ENCODE measurements at places on chromosomes 11 and 22. TPM values are rescaled to one million over a fixed set of nuclear protein-coding genes. Genes with fewer than 3 reads are reported as not detected.

DNA sequence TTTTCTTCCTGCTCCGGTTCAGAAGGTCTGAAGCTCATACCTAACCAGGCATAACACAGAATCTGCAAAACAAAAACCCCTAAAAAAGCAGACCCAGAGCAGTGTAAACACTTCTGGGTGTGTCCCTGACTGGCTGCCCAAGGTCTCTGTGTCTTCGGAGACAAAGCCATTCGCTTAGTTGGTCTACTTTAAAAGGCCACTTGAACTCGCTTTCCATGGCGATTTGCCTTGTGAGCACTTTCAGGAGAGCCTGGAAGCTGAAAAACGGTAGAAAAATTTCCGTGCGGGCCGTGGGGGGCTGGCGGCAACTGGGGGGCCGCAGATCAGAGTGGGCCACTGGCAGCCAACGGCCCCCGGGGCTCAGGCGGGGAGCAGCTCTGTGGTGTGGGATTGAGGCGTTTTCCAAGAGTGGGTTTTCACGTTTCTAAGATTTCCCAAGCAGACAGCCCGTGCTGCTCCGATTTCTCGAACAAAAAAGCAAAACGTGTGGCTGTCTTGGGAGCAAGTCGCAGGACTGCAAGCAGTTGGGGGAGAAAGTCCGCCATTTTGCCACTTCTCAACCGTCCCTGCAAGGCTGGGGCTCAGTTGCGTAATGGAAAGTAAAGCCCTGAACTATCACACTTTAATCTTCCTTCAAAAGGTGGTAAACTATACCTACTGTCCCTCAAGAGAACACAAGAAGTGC is 661 bp upstream of the MALAT1 start:
- no peak overlapping the region for H3K4me3 ChIP-seq
- peaks cover 5% of the 10 kb centered on the region for H3K36me3 ChIP-seq
- peaks cover 26% of the 10 kb centered on the region for H3K4me1 ChIP-seq
- peaks cover 13% of the 10 kb centered on the region for H3K27me3 ChIP-seq
- no peak for DNase-seq
- H3K27ac ChIP-seq = no peak overlapping the region

DNA sequence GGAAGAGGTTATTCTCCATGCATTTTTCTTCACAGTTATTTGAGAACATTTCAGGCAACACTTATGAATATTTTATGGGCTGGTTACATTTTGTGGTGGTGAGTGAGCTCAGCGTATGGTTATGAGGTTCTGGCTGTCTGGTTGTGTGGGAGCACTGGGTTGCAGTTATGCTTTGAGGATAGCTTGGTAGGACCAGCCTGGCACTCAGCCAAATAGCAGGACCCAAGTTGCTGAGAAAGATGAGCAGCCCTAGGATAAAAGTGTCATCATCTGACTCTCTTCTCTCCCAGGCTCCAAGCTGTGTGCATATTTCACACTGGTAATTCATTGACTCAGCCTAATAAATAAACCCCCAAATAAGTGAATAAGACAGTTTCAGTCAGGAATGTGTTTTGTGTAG is 8.1 kb upstream of the SRSF8 start:
- H3K36me3 ChIP-seq = no peaks in the 10 kb centered on the region
- no peak overlapping the region for H3K27ac ChIP-seq
- H3K4me1 ChIP-seq = peaks cover 7% of the 10 kb centered on the region
- no peak for DNase-seq
- no peak overlapping the region for H3K4me3 ChIP-seq
- no peaks in the 10 kb centered on the region for H3K27me3 ChIP-seq

GRCh38 chr11:86097980-86098379 is 29.1 kb upstream of the PICALM start:
- no peaks in the 10 kb centered on the region for H3K36me3 ChIP-seq
- no peak for DNase-seq
- no peaks in the 10 kb centered on the region for H3K4me1 ChIP-seq
- H3K27ac ChIP-seq = no peak overlapping the region
- H3K27me3 ChIP-seq = no peaks in the 10 kb centered on the region

GRCh38 chr11:36376888-36377758 is 81.0 kb downstream of the PRR5L start:
- peaks cover 33% of the 10 kb centered on the region for H3K36me3 ChIP-seq
- peak; percentile 79 for DNase-seq

The APOBEC3H gene
- not detected for total RNA-seq

GRCh38 chr11:130606781-130607511 is 158.5 kb downstream of the ADAMTS15 start:
- H3K27me3 ChIP-seq = peaks cover 5% of the 10 kb centered on the region
- H3K36me3 ChIP-seq = no peaks in the 10 kb centered on the region
- H3K4me3 ChIP-seq = no peak overlapping the region
- no peaks in the 10 kb centered on the region for H3K4me1 ChIP-seq
- no peak for DNase-seq

DNA sequence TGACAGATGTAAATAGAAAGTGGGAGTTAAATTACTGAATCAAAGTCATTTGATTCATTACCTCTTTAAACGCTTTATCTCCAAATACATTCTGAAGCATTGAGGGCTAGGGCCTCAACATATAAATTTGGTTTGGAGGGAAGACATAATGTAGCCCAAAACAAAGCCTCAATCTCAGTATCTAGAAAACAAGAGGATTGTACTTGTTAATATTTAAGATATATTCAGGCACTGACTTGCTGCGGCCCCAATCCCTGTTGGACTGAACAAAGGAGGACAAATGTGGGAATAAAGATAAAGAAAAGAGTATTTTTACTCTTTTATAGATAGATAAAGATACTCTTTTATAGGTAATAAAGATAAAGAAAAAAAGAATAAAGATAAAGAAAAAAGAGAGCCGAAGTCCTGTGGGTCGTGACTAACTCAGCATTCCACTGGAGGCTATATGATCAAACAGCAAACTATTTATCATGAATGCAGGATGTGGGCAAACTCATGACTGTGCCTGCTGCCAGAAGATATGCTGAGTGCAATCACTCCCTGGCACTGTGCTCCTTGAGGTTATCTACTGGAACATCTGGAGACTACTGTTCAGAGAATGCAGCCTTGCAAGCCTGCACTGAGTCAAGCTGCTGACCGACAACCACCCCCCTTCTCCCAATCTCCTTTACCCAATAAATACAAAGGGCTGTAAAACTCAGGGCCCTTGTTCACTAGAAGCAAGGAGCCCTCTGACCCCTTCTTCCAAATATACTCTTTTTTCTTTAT is 6.9 kb downstream of the OR10V1 start:
- peaks cover 13% of the 10 kb centered on the region for H3K4me1 ChIP-seq
- H3K36me3 ChIP-seq = no peaks in the 10 kb centered on the region
- H3K27ac ChIP-seq = peak overlapping the region; percentile 73
- DNase-seq = peak; percentile 36
- H3K4me3 ChIP-seq = no peak overlapping the region
- no peaks in the 10 kb centered on the region for H3K27me3 ChIP-seq

The BARX2 gene
- total RNA-seq = 0.18 TPM

DNA sequence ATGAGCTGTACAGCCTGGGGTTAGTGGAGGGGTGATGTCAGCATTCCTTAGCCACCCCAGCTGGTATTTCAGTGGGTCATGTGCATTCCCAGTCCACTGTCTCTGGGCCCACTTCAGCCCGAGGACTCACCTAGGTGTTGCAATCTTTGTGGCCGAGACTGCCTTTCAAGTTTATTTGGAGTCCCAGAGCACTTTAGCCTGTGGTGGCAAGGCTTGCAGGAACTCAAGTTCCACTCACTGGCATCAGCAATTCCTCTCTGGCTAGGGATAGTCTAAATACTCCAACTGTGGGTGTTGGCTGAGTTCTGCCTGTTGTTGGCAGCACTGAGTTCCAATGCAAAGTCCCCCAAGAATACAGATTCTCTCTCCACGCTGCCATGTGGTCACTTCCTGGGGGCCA is 191.6 kb upstream of the PGR start:
- no peak overlapping the region for H3K4me3 ChIP-seq
- no peaks in the 10 kb centered on the region for H3K36me3 ChIP-seq
- no peak for DNase-seq

DNA sequence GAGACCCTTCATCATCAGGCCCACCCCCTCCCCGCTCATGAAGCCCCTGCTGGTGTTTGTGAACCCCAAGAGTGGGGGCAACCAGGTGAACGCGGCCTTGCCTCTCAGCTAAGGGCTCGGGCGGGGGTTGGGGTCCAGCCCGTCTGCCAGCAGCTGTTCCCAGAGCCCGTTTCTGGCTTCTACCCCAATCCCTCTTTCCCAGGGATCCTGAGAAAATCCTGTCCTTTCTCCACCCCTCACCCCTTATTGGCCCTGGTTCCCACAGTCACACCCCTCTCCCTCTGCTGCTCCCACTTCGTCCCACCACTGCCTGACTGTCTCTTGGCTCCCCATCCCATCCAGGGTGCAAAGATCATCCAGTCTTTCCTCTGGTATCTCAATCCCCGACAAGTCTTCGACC is 9.4 kb upstream of the MDK start:
- no peaks in the 10 kb centered on the region for H3K4me1 ChIP-seq
- no peak for DNase-seq
- H3K36me3 ChIP-seq = peaks cover 16% of the 10 kb centered on the region

All from endothelial cell (in vitro differentiated cells).